Neural progenitor cell (in vitro differentiated cells): ENCODE measurements at places on chromosomes 1 and 21.

DNA sequence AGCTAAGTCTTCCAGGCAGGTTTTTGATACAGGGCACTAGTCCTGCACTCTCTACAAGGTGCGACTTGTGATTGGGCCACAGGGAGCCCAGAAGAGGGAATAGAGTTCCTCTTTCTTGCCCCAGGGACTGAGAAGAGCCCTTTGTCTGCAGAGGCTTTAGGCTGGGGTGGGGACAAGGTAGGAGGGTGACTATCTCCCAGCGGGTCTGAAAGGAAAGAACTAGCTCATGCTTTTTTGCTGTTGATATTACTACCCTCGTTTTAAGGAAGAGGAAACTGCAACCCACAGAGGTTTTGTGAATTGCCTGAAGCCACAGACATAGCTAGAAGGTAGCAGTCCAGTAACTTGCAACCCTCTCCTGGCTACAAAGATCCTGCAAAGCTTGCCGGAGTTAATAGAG, 615.2 kb downstream of the MATN1 start:
- no peak for DNase-seq

DNA sequence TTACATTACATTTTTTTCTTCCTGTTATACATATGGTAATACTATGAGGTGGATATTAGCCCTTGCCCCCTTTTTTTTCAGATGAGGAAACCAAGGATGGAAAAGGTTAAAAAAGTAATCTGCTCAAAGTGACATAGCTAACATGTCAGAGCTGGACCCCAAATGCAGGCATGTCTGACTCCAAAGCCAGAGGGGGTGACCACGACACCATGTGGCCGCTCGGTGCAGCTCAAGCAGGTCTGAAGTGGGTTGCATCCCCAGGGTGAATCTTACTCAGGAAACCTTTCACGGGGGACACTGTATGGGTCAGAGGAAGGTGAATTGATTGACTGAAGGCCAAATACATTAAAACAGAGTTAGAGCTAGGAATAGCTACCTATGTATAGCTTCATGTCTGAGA, 34.8 kb downstream of the CD34 start:
- DNase-seq: peak; percentile 37

- DNase-seq: peak; percentile 3
Measured at GRCh38 chr1:179883040-179883744, 1.1 kb downstream of the TOR1AIP1 start.

GRCh38 chr1:218751208-218751948, 406.2 kb downstream of the TGFB2 start:
- DNase-seq: no peak

GRCh38 chr1:233209481-233209880, 86.0 kb downstream of the PCNX2 start:
- no peak for DNase-seq

DNA sequence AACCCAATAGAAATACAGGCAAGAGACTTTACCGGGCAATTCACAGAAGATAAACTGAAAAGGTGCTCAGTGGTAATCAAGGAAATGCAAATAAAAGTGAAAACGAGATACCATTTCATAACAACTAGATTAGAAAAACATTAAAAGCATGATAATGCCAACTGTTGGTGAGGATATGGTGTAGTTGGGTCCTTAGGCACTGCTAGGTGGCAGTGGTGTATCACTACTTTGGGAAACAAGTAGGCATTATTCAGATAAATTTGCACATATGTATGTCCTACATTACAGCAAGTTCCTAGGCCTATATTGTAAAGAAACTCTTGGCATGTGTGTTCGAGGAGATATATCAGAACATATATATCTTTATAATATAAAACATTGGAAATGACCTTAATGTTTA, 31.0 kb downstream of the AZIN2 start:
- no peak for DNase-seq

GRCh38 chr21:37337831-37338230, 28.7 kb upstream of the DYRK1A start:
- DNase-seq: no peak

GRCh38 chr1:67618285-67619018, 66.5 kb upstream of the GADD45A start:
- DNase-seq: no peak

GRCh38 chr1:59013276-59013927, 229.6 kb upstream of the JUN start:
- peak; percentile 56 for DNase-seq

GRCh38 chr1:214568328-214568727, 16.9 kb upstream of the PTPN14 start:
- no peak for DNase-seq

DNA sequence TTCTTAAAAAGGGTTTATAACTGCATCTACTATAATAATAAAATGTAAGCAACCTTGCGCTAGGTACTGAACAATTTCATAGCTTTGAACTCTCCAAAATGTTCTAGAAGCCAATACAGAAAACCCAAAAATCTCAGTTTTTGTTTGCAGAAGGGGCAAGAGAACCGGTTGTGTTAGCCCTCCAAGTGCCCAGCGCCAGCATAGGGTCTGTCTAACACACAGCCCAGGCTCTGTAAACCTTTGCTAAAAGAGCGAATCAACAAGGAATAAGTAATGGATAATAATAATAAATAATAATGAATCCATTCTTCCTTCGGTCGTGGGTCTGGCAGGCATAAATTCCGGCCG, 333 bp upstream of the CHAF1B start:
- no peak for DNase-seq

DNA sequence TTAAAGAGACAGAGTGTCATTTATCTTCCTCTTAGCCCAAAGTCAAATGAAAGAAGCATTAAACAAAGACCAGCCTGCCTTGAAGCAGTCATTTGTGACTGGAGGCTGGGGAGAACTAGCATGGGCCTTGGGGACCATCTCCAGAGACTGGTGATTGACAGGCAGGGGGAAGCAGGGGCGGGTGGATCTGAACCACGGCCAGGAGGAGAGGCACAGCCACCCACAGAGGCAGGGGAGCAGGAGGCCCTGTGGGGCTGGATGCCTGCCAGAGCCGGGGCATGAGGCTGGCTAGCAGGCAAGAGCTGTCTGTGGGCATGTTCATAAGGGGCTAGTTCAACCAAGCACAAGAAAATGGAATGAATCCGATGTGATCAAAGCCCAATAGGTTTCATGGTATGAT, 73.9 kb downstream of the PLXNA2 start:
- DNase-seq: no peak

GRCh38 chr1:6419804-6420453, at the start of gene HES2:
Gene HES2, minus strand, starts transcription at chr1:6419919. Its CDS starts 99 bp downstream, at chr1:6419820.
- DNase-seq: peak; percentile 62

- DNase-seq: no peak
Measured at GRCh38 chr1:24465099-24465498, 37.5 kb upstream of the RCAN3 start.

GRCh38 chr1:59342801-59343575, 46.1 kb downstream of the FGGY start:
- DNase-seq: no peak

- DNase-seq: no peak
Measured at GRCh38 chr1:70504821-70505193, 93.7 kb downstream of the CTH start.
